ENCODE measurements at places on chromosomes 2 and 18.

GRCh38 chr18:25661831-25662230, 309.9 kb upstream of the ZNF521 start:
- no peak for DNase-seq

- DNase-seq, result no peak
These were observed 83.6 kb downstream of the KLHL29 start for GRCh38 chr2:23468474-23469141.

GRCh38 chr18:654601-655000, 2.9 kb upstream of the TYMS start:
- no peak for DNase-seq

- no peak for DNase-seq
These were observed 374.8 kb upstream of the TRIB2 start for GRCh38 chr2:12341920-12342319.

All from posterior cingulate gyrus (tissue), 11 donors.